ENCODE measurements at places on chromosomes 16 and 17.
A peak's percentile ranks its signal among the peaks of the same experiment; 100 is the strongest.

DNA sequence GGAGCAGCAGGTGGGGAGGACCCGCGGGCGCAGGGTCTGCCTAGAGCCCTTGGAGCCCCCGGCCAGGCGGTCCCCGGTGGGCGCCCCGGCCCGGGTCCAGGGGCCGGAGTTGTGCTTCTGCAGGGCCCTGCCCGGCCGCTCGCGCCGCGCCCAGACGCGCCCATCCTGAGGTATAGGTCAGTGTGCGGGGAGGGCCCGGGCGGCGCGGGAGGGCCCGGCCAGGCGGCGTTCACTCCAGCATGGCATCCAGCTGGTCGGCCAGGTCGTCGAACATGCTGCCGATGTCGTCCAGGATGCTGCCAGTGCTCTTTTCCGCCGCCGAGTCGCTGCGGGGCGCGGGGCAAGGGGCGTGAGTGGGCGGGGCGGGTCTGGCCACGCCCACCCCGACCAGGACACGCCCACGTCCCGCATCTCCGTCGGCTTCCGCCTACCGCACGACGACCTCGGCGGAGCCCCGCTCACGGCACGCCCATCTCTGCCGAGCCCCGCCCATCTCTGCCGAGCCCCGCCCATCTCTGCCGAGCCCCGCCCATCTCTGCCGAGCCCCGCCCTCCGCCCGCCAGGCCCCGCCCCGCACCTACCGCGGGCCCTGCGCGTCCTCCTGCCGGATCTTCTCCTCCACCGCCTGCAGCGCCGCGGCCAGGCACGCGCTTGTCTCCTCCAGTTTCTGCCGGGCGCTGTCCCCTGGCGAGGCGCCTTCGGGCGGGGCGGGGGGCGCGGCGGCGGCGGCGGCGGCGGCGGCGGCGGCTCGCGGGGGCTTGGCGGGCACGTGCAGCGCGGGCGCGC, 17.9 kb downstream of the CASKIN1 start:
- DNase-seq: peak; percentile 89

- DNase-seq: no peak
These were observed 143.6 kb upstream of the NOL11 start for GRCh38 chr17:67573987-67574657.

GRCh38 chr17:29883497-29883896, 46.5 kb downstream of the SSH2 start:
- DNase-seq: no peak

GRCh38 chr17:65609286-65609685, 47.8 kb upstream of the AXIN2 start:
- DNase-seq: no peak

GRCh38 chr17:82283208-82283749, 9.8 kb upstream of the CSNK1D start:
- no peak for DNase-seq

- DNase-seq: peak; percentile 18
These were observed 18.5 kb upstream of the TERF2 start for GRCh38 chr16:69404275-69404805.

GRCh38 chr16:51210087-51210486, 59.0 kb upstream of the SALL1 start:
- DNase-seq: no peak

DNA sequence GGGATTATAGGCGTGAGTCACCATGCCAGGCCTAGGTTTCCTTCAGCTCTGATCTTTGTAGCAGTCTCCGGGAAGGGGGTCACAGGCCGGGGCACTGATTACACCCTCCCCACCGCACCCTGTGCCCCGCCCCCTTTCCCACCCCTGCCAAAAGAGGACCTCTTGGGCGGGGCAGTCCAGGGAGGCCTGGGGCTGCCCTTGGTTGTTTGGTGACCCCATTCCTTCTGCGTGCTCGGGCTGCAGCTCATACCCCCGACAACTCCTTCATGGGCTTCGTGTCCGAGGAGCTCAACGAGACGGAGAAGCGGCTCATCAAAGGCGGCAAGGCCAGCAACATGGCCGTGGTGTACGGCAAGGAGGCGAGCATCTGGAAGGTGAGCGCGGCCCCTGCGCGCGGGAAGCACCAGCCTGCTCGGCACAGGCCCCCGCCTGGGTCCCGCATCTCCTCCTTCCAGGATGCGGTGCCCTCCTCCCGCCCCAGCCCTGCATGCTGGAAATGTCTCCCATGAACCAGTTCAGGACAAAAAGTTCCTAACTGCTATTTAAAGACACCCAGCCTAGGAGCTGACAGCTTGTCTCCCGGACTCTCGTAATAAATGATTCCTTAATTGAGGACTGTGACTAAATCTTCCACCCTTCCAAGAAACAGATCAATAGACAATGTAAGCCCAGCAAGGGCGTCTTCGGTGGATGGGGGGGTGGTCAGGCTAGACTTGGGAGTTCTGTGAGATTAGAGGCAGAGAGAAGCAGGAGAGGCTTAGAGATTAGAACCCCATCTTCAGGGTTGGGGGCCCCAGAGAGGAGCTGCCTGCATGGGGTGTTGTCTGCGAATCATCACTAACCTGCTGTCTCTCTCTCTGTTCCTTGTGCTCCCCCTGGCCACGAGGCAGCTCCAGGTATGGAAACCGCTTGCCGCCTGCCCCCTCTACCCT, 64.5 kb downstream of the MGAT5B start:
- no peak for DNase-seq

DNA sequence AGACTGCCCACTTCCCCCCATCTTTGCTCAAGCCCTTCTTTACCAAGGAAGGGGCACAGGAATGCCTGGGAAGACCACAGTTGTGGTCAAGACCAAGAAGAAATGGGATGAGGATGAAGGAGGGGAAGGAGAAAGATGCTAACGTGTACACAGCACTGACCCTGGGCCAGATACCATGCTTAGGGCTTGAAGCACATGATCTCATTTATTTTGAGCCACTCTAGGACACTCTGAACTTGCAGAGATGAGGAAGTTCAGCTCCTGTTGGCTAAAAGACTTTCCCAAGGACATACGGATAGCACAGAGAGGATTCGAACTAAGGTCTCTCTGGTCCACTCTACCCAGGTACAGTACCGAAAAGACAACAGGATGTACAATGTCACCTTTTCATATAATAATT, 42.6 kb downstream of the PIK3R5 start:
- DNase-seq: no peak

GRCh38 chr17:19381361-19381740, 3.1 kb downstream of the MAPK7 start:
- DNase-seq: no peak

DNA sequence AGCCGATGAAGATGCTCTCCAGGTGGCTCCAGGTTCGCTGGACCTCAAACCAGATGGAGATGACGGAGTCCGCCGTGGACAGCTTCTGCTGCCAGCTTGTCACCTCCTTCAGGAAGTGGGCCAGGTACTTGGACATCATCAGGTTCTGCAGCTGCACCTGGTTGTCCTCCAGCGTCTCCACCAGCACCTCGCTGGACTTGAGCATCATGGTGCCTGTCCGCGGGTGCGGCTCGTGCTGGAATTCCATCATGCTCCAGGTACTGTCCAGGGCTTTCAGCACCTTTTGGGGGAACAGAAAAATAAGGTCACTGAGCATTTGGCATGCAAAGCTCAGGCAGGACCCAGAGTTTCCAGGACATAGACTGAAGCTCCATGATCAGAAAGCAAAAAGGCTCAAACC, 69.7 kb downstream of the DNAH17 start:
- no peak for DNase-seq

DNA sequence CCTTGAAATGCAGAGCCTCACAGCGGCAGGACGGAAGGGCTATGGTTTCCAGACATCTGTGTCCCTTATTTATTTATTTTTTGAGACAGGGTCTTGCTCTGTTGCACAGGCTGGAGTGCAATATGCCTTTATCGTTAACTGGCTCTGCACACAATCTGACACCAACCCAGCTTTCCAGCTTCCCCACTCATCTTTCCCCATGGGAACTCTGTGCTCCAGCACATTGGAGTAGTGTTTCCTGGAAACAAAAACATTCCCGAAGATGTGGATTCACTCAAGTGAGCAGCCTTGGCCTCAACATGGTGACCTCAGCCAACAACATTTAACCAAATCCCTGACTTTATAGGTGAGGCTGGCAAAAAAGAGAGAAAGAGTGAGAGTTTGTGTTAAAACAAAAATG, 307.1 kb downstream of the TMEM114 start:
- DNase-seq: no peak

DNA sequence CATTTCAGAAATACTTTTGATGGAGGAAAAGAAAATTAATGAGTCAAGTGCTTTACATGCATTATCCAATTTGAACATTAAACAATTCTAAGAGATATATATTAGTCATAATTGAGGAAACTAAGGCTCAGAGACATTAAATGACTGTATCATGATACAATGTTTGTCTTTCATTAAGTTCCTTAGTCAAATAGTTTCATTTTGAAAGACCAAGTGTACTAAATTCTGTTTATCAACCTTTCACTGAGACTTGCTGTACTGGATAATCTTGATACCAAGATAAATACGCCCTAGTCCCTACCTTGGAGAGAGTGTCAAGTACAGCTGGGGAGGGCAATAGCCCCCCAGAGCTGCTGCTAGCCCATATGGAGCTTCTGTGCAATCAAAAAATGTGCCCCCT, 24.2 kb downstream of the TOM1L2 start:
- DNase-seq: no peak

DNA sequence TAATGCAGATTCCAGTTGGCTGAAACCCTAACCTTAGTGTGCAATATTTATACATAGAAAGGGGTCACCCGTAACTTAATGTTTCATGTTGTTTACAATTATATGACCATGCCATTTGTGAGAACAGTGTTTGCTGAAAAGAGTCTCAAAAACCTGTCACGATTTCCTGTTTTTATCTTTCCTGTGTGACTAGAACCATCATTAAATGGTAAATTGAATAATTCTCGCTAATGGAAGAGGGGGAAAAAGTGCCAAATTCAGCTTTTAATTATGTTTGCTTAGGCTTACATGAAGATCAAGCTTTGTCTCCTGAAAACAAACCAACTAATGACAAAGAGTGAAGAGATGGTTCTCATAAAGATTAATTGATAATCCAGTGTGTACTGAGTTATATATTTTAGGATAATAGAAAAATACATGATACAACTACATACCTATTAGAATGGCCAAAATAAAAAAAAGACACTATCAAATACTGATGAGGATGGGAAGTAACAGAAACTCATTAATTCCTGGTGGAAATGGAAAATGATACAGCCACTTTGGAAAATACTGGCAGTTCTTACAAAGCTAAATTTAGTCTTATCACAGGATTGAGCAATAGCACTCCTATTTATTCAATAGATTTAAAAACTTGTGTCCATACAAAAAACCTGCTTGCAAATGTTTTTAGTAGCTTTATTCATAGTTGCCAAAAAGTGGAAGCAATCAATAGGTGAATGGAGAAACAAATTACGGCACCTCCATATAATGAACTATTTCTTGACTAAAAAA, 141.7 kb downstream of the CDK5R1 start:
- no peak for DNase-seq

GRCh38 chr16:89322321-89323119, 105.0 kb downstream of the ZNF778 start:
- DNase-seq: peak; percentile 87

DNA sequence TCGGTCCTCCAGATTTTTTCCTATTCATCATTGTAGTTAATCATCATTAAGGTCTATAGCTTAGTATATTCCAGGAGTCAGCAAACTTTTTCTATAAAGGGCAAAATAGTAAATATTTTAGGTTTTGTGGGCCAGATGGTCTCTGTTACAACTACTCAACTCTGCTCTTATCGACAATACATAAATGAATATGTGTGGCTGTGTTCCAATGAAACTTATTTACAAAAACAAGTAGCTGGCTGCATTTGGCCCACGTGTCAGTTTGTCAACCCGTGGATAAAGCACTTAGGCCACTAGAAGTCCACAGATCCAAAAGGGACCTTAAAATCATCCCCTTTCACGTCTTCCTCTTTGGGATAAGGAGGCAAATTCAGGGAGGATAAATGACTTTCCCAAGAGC, 5.4 kb upstream of the HNF1B start:
- DNase-seq: no peak

GRCh38 chr17:71521724-71522123, 599.1 kb upstream of the SOX9 start:
- DNase-seq: no peak

DNA sequence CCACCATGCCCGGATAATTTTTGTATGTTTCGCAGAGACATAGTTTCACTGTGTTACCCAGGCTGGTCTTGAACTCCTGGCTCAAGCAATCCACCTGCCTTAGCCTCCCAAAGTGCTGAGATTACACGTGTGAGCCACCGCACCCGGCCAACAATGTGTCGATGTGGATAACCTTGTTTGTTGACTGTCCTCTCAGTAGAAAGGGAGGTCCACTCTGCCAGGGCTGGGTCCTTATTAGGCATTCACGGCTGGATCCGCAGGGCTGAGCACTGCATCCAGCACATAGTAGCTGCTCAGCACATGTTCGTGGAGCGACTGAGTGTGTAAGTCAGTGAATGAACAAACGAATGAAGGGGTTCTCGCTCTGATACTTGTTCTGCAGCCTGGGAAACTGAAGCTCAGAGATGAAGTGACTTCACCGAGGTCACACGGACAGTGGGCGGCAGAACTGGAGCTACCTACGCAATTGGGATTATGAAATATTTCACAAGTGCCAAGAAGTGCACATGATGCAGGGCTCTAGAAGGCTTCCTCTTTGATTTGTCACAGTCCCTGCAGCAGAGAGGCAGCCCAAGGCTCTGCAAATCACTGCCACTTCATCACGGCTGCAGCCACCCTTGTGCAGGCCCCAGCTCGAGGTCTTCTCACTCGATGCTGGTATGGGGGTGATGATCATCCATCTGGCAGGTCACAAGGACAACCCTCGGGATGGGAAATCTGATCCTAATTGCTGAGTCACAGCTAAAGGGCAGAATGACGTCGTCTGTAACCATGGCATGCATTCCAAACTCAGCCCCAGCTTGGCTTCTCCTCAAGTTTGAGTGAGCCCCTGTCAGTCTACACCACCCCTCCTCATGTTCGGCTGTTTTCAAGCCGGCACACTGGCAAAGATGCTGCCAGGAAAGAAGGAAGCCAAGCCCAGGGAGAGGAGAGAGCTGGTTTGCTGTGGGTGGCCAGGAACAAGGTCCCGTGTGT, 28.0 kb upstream of the SNN start:
- DNase-seq: peak; percentile 81

- no peak for DNase-seq
These were observed 1.4 kb downstream of the TMEM97 start for GRCh38 chr17:28320215-28321061.

DNA sequence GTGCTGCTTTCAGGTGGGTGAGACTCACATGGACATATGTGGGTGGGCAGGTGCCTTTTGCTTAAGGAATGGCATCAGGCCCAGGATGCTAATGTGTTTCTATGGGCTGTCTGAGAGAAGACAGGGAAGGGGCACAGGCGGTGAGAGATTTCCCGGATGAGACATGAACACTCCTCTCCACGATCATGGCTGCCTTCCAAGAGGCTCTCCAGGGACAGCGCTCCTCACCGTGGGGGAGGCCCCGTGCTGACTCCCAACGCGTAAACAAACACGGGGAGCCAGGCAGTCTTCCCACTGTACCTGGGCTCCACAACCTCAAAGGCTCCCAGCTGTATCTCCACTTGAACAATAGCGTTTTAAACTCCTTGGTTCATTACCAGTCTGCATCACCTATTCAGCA, 42.8 kb downstream of the CDK5R1 start:
- DNase-seq: no peak

GRCh38 chr17:71472809-71473789, 647.7 kb upstream of the SOX9 start:
- DNase-seq: peak; percentile 84

All from GM23338 (cell line).